Immature natural killer cell (primary cell): ENCODE measurements at places on chromosomes 4 and X. TPM values are rescaled to one million over a fixed set of nuclear protein-coding genes. Genes with fewer than 3 reads are reported as not detected.

- DNase-seq = no peak
Measured at GRCh38 chrX:132043977-132044376, 20.9 kb downstream of the STK26 start.

GRCh38 chr4:85732124-85732523 lies 257.2 kb downstream of the ARHGAP24 start:
- DNase-seq = no peak

- DNase-seq = no peak
Measured at GRCh38 chr4:48490680-48491513, 845 bp downstream of the ZAR1 start.

DNA sequence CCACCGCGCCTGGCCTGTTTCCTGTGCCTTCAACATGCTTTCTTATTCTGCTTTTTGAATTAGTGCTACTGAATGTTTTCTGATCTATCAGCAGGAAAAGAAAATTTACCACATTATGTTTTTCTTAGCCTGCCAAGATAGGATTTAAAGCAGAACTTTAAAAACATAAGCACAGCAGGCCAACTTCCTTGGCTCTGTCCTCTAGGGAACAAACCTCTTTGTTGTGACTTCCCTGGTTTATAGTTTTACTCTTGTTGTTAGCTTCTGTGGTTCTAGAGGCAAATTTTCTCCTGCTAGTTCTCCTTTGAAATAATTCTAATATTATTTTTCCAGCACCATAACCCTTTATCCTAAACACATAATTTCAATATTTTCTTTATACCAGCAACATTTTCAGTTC lies 605.1 kb downstream of the ADGRL3 start:
- DNase-seq = no peak

HS3ST1 gene
- polyA plus RNA-seq = not detected

- no peak for DNase-seq
Measured at GRCh38 chrX:15410947-15411346, 26.7 kb upstream of the VEGFD start.

RHOXF1 gene
- polyA plus RNA-seq = not detected

DNA sequence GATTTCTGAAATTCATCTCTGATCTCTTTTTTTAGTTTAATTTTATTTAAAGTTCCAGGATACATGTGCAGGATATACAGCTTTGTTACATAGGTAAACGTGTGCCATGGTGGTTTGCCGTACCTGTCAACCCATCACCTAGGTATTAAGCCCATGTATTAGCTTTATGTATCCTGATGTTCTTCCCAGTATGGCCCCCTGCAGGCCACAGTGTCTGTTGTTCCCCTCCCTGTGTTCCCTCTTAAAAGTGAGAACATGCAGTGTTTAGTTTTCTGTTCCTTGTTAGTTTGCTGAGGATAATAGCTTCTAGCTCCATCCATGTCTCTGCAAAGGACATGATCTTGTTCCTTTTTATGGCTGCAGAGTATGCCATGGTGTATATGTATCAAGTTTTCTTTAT lies 153.2 kb downstream of the RAPGEF2 start:
- no peak for DNase-seq

IL9R gene
- not detected for polyA plus RNA-seq

DNA sequence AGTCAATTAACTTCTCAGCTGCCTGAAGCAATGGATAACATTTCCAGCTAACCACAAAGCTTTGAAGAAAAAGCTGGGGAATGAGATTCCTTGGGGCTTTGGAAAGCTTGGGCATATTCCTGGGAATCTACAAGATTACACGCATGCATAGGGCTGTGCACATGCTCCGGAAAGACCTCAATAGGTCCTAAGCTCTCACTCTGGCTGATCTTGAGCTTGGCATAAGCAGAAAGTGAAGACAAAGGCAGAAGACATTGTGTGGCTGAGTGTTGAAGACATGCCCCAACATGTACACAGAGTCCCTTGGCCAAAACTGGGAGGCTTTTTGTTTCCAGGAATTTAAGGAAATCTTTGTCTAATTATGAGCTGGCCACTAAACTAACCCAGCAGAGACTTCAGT lies 31.2 kb downstream of the ATG4A start:
- DNase-seq = no peak

RNF150 gene
- not detected for polyA plus RNA-seq

NAT8L gene
- not detected for polyA plus RNA-seq

SASH3 gene
- 254 TPM for polyA plus RNA-seq

DNA sequence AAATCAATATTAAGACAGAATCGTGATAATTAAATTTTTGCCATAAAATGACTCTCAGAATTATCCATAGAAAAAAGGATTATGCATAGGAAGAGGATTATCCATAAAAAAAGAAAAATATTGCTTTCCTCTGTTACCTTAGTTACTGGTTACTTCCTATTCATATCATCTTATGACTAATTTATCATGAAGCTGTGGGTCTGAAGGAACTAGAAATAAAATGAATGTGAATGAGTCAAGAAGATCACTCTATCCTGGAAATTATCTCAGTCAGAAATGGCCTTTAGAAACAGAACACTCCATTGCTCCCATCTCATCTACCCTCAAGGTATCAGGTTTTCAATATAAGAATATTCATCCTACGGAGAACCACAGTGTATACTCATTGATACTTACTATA lies 19.4 kb downstream of the RPS6KA6 start:
- DNase-seq = no peak

FOXR2 gene
- not detected for polyA plus RNA-seq

- DNase-seq = no peak
Measured at GRCh38 chrX:37679888-37680287, 5.7 kb upstream of the XK start.

PRDM8 gene
- polyA plus RNA-seq = 1.6 TPM

DNA sequence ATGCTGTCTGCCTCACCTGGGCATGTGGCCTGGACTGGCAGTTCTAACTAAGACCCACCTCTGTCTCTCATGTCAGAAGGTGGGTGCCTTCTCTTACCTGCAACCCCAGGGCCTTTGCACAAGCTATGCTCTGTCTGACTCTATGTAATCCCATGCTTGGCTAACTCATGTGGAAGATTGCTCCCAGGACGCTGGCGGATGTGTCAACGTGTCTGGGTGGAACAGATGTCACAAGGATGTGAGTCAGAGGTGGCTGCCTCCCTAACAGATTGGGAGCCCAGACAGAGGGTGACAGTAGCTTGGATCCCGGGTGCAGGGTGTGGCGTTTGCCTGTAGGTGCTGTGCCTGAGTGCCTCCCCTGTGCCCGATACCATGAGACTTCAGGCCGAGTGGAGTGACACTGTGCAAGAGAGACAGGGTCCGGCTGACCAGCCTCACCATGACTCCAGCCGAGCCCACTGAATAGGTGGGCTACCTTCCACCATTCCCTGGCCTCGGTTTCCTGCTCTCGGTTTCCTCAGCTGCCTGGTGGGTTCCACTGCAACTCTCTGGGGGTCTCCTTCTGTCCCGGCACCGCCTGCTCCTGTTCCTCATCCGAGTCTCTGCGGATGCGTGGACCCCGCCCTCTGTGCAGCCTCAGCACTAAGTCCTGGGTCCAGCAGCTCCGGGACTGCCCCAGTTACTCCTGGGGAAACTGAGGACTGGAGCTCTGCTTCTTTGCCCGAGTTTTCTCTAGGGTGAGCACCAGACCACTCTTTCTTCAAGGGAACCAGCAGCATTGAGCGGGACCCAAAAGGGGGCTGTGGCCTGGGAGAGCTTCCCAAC lies 11.0 kb downstream of the SH3BP2 start:
- no peak for DNase-seq

DNA sequence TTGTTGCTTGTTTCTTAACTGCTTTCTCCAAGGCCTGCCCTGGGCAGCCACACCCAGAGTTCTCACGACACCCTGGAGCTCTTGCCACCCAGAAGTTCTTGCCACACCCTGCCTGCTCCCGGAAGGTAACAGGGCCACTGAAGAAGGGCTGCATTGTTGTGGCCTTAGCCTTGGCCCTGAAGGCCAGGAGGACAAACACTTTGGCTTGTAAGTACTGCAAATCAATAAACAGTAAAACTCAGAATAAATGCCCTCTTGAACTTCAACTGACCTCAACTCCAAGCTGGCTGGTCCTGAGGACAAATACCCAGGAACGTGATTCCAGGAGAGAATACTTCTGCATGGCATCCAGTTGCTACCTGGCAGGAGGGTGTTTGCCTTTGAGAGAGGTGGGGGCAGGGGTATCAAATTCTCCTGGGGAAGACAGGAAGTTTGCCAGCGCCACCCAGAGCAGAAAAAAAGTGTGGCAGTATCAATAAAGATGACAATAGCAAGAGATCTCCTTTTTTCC lies 54.1 kb downstream of the TLR10 start:
- no peak for DNase-seq

DKK2 gene
- not detected for polyA plus RNA-seq
